CD8-positive, alpha-beta memory T cell (primary cell): ENCODE measurements at places on chromosomes 16 and 17.
A peak's percentile ranks its signal among the peaks of the same experiment; 100 is the strongest.

GRCh38 chr17:78889531-78889930, 13.5 kb downstream of the CEP295NL start:
- no peak for DNase-seq

GRCh38 chr16:2784358-2785100, 2.8 kb downstream of the PRSS33 start:
- DNase-seq: no peak

GRCh38 chr16:3065742-3066439, 451 bp downstream of the IL32 start:
- no peak for DNase-seq

GRCh38 chr16:50061326-50061725, 4.4 kb upstream of the HEATR3 start:
- DNase-seq: no peak

- no peak for DNase-seq
Measured at GRCh38 chr17:52145476-52145875, 13.0 kb downstream of the CA10 start.

DNA sequence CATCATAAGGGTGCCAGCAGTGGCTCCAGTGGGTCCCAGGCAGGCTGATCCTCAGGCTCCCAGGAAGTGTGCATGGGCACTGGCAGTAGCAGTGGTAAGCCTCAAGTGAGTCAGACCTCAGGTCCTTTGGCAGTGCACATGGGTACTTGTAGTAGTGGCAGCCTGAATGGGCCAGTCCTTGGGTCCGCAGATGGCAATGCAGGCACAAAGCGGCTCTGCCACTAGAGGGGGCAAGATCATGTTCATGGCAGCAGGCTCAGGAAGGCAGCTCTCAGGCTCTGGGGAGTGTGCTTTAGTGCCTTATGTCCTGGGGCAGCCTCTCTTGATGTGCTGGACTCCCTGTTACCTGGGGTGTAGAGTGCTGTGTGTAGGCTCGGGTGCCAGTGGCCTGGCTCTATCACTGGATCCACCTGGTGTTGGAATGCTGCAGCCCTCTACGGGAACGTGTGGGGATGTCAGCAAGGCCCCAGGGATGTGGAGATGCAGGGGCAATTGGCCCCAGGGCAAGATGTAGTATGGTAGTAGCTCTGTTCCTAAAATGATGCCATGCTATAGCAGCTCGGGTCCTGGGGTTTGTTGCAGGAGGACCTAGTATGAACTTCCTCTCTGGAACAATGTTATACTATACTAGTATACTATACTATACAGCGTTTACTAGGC, 11.0 kb downstream of the ACSM3 start:
- peak; percentile 62 for DNase-seq

DNA sequence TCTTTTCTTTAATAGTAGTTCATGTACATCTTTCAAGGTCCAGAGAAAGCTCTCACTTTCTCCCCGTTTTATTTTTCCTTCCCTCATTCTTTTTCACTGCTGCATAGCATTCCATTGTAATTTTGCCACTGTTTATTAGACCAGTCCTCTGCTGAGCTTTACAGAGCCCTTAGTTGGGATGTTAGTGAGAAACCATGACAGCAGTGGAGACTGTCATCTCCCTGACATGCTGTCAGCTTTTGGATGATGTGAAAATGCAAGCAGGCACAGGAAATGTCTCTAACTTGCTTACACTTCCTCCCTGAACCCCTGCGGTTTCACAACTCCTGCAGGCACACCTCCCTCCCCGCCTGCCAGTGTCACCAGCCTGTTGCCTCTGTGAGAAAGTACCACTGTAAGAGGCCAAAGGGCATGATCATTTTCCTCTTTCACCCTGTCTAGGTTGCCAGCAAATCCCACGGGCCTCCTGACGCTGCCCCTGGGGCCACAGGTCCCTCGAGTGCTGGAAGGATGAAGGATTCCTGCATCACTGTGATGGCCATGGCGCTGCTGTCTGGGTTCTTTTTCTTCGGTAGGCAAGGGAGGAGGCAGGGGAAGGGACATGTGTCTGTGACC, at the start of gene ITGAL:
TSS of gene ITGAL (plus strand) at position 415 of the 615 bp plus-strand sequence. CDS start at position 511, 96 bp downstream.
- DNase-seq: peak; percentile 93

DNA sequence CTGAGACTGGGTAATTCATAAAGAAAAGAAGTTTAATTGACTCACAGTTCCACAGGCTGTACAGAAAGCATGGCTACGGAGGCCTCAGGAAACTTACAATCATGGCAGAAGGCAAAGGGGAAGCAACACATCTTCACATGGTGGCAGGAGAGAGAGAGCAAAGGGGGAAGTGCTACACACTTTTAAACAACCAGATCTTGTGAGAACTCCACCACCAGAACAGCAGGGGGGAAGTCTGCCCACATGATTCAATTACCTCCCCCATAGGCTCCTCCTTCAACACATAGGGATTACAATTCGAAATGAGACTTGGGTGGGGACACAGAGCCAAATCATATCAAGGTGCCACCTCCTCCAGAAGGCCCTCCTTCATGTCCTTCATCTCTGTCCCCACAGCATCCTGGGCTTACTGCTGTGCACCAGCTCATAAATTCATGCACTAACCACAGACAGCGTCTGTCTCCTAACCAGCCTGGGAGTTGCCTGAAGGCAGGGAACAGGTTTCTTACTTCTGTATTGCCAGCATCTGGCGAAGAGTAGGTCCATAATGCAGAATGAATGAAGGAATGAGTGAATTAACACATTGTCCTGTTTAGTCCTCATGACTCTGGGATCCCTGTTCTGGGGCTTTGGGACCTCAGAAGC, 74.4 kb downstream of the WSB1 start:
- DNase-seq: no peak

DNA sequence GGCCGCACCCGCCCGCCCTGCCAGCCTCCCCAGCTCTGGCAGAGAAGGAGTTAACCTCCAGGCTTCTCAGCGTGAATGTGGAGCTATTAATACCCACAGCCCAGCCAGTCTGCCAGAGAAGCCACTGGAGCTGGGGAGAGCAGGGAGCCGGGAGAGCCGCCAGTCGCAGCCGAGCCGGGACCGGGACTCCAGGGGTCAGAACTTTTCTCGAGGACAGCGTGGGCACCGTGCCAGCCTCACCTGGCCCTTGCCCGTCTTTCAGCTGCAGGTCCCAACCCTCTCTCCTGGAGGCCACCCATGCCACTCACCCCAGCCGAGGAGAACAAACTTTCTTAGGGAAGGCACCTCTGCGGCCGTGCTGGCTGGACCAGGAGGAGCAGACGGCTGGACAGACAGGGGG, 33.8 kb upstream of the SBK1 start:
- DNase-seq: no peak

DNA sequence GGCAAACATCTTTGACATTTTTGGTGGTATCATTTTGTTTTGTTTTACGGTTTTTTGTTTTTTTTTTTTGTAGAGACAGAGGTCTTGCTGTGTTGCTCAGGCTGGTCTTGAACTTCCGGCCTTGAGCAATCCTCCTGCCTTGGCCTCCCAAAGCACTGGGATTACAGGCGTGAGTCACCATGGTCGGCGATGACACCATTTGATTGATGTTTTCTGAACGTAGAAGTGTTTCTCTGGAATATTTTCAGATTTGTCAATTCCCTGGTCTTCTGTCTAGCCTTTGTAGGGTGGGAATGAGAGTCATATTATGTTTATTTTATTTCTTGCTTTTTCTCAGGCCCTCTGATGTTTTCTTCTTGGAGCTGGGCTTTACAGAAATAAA, 32.2 kb upstream of the BRD7 start:
- DNase-seq: no peak

GRCh38 chr16:78474762-78475161, 375.3 kb downstream of the WWOX start:
- no peak for DNase-seq

GRCh38 chr17:72349491-72349995, 228.7 kb downstream of the SOX9 start:
- no peak for DNase-seq

DNA sequence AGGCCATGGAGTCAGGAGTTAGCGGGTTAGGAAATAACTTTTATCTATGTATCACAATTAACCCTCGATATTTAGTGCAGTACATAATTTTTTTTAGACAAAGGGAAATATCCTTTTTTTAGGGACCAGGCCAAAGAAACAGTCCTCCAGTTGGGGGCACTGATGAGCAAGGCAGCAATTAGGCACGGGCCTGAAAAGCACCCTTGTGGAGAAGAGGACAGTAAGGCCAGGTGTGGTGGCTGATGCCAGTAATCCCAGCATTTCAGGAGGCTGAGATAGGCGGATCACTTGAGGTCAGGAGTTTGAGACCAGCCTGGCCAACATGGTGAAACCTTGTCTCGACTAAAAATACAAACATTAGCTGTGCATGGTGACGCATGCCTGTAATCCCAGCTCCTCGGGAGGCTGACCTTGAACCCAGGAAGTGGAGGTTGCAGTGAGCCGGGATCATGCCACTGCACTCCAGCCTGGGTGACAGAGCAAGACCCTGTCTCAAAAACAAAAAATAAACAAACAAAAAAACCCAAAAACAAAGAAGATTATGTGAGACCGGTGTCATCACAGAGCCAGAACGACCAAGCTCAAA, 158.3 kb upstream of the NOL11 start:
- no peak for DNase-seq

GRCh38 chr17:540631-541030, 174.0 kb downstream of the VPS53 start:
- no peak for DNase-seq

- DNase-seq: no peak
Measured at GRCh38 chr16:12567602-12568001, 236.1 kb downstream of the CPPED1 start.

DNA sequence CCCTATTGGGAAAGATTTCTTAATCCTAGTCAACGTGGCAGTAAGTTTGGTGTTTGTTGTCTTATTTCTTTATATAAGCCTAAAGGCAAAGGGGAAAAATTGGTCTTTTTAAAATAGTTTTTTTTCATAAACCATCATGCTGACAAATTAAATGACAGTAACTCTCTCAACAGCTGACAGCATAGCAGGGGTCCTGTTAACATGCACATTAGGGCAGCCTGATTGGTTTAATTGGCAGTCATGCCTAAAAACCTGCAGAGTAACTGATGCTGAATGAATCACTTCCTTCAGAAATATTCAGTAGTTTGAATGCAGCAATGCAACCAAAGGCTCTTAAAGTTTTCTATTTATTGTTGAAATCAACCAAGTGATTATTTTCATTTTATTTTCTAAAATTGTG, 85.4 kb downstream of the ITFG1 start:
- DNase-seq: no peak

DNA sequence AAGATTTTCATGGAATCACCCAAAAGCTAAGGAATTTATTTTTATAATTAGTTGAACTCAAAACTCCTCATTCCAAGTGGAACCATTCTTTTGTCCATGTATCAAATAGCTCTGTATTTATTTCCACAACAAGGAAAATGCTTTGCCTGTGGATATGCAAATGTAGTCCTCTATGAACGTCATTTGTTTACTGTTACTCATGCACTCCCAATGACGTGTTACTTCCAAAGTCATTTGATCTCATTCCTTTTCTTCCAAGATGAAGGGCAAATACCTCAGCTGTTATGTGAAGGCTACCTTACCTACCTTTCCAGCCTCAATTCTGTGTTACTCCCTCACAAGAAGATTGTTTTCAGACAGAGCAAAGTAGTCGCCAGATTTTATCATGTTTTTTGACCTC, 83.7 kb downstream of the ITFG1 start:
- DNase-seq: no peak
